ENCODE measurements at places on chromosomes 5 and 9.

- no peak for DNase-seq
Measured at GRCh38 chr5:80894083-80894482, 66.1 kb upstream of the RASGRF2 start.

DNA sequence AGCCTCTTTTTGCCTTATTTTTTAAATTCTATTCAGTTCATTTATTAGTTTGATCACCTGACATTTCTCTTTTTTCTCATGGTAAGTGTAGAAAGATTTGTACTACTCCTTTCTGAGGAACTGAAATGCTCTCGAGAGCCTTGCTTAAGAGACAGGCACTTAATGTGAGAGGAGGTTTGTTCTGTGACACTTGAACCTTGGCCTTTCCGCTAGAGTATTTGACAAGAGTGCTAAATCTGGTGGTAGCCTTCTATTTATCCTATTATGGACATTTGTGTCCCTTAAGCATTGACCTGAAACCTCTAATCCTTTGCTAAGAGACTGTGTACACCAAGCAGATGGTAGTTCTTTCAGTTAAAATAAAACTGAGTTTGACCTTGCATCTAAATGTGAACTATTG is 805.0 kb upstream of the PTPRD start:
- no peak for DNase-seq

DNA sequence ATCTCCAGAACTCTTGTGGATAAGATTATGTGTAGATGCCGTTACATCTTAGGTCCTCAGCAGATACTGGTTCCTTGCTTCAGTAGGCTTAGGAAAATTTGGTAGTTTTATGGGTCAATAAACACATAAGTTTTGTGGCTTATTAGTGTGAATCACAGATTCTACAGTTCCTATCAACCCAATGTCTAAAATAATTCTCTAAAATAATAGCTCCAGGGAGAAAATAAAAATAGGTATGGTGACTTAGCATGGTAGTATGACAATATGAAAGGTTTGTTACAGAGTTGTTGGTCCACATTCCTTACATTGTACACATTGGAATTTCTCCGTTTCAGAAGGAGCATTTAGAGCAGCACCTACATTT is 91.7 kb downstream of the AOPEP start:
- no peak for DNase-seq

DNA sequence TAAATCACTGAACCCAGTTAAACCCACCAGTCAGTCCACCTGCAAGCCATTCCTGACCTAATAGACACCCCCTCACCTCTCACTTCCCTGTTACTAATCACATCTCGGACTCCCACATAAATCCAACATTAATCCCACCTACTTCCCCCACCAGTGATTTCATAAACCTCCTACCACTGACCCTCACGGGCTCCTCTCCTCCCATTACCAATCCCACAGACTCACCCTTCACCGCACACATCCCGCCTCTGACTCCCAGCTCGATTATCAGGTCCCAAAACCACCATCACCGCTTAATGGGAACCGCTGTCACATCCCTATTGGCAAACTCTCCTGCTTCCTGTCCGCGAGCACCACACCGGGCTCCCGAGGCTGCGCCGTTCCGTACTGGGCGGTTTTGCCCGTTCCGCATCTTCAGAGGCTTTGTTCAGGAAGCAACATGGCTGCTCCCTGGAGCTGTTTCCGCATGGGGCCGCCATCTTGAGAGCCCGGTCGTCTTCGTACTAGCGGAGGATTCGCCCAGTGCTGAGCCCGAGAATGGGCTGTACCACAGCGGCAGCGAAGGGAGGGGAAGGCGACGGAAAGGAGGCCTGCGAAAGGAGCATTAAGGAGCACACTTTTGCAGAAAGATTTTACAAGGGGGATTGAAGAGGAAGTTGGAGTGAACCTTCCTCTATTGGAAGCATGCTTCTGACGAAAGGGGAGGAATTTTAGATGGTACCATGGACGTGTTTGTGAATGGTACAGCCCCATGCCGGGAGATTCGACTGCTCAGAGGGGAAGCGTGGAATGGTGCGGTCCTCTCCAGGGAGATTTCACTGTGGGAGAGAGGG is at the start of gene ZNF300:
TSS of gene ZNF300 (minus strand) at position 502 of the 833 bp plus-strand sequence. CDS start 1,825 bp downstream, outside the sequence.
- DNase-seq = no peak

DNA sequence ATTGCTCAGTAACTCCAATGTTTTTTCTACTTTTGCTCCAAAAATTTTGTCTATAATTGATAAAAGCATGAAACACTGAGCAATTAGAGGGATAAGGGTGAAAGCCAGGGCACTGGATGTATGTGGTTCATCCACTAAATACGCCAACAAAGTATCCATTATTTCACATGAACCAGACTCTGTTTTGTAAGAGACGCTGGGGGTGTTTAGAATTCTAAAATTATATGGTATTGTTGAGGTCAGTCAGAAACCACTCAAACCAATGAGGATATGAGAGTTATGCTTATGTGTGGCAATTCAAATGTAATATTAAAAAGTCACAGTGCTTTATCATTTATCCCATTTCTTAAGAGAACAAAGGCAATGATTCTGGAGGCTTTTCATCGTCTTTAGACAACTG is 220.2 kb downstream of the EFNA5 start:
- no peak for DNase-seq

DNA sequence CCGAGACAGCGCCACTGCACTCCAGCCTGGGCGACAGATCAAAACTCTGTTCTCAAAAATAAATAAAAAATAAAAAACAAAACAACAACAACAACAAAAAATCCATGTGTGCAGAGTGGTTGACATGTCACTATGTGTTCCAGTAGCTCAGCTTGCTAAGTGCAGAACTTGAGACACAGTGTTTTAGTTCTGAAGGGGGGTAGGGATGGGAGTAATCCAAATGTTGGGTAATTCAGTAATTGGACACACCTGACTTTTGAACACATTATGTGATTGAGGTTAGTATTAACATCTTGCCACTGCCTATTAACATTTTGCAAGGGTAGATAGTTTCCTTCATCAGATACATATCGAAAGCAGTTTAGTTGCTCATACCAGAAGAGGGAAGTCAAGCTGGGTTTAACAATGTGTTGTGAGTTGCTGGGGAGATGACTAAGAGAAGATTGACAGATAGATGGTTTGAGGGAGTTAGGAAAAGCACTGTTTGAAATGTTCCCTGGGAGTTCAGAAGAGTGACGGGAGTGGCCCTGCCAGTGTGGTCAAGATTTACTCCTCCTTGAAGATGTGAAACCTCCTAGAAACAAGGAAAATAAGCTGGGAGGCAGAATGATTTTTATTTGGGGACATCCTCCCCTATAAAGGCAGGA is 928 bp downstream of the HACD4 start:
- peak; percentile 35 for DNase-seq

- DNase-seq = no peak
Measured at GRCh38 chr5:84017523-84018172, 297.0 kb upstream of the HAPLN1 start.

DNA sequence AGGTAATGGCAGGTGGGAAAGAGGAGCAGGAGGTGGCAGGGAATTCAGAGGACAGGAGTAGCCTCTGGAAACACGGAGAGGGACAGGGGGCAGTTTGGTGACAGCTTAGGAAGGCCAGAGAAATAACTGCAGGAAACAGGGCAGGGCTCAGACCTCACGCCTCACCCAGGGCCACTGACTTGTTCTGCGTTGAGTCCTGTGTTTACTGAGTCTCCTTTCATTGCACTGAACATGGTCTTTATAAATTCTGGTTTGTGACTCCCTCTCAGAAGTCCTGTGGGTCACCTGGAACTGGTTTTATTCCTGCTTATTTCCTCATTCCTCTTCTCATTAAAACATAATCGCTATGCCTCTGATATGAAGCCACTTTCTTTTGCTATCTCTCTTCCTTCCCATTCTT is 55.2 kb upstream of the ZNF622 start:
- DNase-seq = no peak

DNA sequence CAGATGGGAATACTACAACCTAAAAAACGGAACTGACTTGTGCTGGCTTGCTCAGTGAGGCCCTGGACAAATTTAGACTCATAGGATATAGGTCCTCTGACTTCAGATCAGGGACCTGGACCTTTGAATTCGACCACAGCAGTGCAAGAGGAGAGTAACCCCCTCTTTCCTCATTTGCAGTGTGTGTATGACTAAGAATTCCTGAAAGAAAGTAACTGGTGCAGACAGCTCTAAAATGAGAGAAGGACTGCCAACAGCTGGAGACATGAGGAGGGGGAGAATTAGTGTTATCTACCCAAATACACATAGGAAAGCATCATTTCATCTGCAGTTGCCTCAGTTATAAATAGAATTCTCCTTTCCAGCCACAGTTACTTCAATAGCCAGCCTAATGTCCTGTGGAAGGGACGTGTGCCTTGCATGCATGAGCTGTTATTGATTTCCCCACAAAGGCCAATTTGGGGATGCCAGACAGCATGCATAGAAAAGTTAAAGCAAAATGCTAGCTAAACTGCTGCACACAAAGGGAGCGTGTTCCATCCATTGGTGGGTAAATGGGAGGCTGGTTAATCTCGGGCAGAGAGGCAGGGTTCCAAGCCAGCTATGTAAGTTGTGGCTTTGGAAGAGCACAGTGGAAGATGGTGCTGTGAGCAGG is 442.7 kb downstream of the CDK5RAP2 start:
- no peak for DNase-seq

GRCh38 chr9:106878934-106879333 is 16.0 kb downstream of the ZNF462 start:
- DNase-seq = no peak

DNA sequence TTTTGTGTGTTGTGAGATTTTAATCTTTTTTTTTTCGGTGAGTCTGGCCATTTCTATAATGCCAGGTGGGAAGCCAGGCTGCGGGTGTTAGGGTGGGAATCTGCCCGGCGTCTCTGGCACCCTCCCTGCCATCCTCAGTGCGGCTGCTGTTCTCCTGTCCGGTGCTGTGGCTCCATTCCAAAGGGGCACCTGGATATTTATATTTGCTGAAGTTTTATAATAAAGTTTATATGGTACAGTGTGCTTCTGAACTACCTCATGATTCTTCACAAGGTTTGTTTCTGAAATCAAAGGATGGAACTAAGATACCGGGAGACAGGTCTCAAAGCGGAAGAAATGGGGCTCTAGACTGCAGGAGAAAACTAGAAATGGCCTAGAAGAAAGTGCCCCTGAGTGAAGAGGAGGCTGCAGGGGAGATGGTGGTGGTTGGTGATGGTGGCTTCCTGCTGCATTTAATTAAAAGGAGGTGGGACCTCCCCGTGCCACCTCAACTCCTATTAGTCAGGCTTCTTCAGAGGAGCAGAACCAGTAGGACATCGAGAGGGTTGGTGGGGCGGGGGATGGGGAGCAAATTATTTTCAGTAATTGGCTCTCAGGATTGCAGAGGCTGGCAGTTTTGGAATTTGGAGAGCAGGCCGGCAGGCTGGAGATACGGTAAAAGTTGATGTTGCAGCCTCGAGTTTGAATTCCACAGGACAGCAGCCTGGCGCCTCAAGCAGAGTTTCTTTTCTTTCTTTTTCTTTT is 102.2 kb upstream of the ICE1 start:
- DNase-seq = no peak

- DNase-seq = no peak
Measured at GRCh38 chr5:81251922-81252321, 18.8 kb downstream of the CKMT2 start.

DNA sequence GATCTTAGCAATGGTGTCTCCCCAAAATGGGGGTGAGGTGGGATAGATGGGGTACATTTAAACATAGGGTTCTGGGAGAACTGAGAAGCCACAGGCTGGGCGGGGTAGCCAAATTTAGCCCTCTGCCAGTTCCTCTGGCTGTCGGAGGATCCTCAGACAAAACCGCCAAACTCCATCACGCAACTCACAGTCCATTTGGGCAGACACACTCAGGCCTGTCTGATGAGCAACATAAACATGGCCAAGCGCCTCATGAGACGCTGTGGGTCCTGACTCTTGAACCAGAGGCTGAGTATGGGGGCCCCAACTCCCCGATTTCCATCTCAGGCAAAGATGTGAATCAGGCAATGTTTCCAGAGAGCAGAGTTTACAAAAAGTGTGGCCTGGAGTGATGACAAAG is 162.3 kb downstream of the FGF18 start:
- no peak for DNase-seq

GRCh38 chr9:104386425-104387069 is 117.5 kb upstream of the OR13F1 start:
- DNase-seq = peak; percentile 12

DNA sequence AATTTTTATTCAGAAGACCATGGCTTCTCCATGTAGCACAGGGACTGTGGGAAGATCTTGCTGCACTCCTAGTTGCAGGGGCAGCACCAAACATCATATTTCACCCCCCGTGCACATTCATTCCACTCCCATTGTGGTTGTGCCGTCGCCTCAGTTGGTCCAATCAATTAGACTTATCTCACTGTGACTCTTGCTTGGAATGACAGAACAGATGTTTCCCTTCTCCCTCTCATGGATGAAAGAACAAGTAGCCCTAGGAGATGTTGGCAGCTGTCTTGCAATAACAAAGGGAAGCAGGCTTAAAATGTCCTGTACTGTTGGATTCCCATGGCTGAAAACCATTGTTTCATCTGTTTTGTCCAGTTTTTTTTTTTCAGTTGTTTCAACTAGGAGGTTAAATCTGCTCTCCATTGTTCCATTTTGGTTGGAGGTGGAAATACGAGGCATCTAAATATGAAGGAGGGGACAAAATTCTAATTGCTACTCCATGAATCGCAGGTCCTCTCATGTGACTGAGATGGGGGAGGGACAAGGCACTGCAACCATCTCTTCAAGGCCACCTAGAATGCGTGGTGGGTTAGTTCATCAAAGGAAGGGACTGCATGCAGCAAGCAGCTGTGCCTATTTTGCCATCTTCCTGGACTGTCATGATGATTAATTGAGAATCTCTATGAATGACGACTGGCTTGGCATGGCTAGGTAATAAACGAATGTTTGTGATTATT is 214.4 kb downstream of the NSG2 start:
- no peak for DNase-seq

DNA sequence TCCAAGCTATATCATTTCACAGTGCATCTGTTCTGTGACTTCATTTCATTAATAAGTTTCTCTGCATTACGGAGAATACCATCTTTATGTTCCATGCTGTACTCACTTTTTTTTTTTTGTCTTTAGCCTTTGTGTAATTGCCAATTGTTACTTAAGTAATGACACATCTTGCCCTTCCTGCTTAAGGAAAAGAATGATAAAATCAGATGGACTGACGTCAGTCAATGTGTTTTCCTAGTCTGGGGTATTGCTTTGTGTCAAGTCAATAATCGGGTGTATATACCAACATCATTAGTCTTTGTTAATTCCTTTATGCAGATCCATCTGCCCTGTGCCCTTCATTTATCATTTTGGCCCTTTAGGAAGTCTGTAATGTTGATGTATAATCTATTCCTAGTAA is 133.5 kb downstream of the CD180 start:
- DNase-seq = no peak

DNA sequence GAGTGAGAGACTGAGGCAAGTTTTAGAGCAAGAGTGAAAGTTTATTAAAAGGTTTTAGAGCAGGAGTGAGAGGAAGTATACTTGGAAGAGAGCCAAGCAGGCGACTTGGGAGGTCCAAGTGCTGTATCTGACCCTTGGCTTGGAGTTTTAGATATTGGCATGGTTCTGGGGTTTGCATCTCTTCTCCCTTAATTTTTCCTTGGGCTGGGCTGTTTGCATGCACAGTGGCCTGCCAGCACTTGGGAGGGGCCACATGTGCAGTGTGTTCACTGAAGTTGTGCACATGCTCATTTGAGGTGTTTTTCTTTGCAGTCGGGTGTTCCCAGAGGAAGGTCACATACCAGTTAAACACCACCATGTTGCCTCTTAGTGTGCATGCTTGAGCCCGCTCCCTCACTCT is 464.1 kb downstream of the DMRT2 start:
- DNase-seq = no peak

All from GM19239 (cell line).